ENCODE measurements at places on chromosomes 12 and 14.
A peak's percentile ranks its signal among the peaks of the same experiment; 100 is the strongest.

GRCh38 chr12:54053751-54054741 lies at the start of gene HOXC4:
Gene HOXC4, plus strand, starts transcription at chr12:54053835. Its CDS starts 88 bp downstream, at chr12:54053923.
- DNase-seq: no peak

GRCh38 chr12:90322006-90322405 lies 613.4 kb upstream of the ATP2B1 start:
- DNase-seq: no peak

DNA sequence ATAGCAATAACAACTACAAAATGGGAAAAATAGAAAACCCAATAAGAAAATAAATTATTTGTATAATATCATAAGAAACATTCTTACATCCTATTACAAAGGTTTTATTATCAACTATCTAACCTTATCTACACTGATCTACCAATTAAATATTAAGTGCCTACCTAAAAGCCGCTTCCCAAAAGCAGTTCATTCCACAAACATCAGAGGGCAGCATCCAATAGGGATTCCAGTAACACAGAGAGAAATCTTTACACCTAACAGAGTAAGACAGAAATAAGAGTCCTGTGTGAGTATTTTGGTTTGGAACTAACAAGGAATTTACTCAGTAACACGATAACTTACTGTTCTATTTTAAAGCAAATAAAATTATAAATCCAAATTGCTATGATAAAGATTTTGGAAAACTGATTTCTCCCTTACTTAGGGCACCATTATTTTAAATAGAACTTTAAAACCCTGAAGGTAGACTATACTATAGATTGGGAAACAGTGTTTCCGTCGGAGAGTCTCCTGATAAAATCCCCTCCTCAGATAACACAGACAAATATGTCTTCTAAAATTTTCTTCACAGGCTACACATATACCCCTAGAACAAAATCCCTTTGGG lies 15.0 kb downstream of the GXYLT1 start:
- DNase-seq: peak; percentile 64

GRCh38 chr12:120032242-120032641 lies 43.2 kb downstream of the BICDL1 start:
- no peak for DNase-seq

- no peak for DNase-seq
These were observed 3.1 kb downstream of the MTHFD1 start for GRCh38 chr14:64391113-64391725.

DNA sequence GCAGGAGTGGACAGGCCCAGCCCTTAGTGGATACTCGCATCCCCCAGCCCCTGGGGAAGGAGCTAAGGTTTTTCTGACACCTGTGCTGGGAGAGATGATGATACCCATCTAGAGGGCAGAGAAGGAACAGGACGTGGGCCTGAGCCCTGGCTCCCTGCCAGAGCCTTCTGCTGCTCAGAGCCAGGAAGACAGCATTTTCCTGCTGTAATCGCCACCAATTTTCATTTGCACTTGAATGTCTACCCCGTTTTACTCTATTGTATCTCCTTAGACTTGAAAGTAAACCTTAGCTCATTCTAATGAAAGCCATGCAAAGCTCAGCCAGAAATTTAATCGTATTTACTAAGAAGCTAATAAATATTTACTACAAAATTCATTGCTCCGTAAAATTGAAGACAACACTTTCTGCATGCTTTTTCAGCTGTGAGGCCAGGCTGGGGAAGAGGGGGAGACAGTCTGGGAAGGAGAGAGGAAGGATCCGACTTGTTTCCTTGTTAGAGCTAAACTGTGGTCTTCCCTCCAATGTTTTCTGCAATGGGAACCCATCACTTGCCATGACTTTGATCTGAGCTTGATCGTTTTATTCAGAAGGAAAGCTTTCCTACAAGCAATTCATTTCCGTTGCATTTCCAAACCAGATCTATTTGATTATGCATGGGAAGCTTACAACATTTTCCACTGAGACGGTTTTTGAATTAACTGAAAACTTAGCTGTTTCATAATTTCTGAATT lies 17.6 kb upstream of the TRAF3 start:
- DNase-seq: no peak

All from GM03348 (cell line).